ENCODE measurements at places on chromosomes 11 and 22.

DNA sequence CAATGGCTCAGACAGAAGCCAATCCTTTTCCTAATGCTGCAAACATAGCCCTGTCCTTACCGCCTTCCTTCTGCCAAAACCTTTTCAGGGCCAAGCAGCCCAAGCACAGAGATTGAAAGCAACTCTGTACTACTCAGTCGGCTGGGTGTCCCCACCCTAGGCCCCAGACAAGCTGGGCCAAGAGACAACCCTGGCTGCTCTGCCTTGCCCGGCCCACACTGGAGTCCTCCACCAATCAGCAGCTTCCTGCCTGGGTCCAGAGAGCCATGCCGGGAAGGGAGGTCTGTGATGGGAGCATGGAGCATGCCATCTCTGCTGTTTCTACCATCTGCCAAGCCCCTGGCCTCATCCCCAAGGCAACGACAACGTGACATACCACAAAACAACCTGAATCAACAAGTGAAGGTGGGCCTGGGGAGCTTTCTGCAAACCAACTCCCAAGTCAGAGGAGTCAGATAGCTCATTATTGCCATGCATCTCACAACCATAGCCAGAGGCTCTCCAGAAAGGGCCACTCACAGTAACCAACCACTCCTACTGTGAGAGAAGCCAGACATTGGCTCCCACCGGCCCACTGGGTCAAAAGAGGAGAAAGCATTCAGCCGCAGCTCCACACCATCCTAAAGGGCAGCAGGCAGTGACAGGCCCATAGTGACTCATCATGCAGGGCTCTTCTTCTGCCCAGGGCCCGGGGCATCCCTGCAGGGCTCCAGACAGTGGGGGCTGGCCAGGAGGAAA, 18.2 kb downstream of the PATZ1 start:
- no peak for DNase-seq

DNA sequence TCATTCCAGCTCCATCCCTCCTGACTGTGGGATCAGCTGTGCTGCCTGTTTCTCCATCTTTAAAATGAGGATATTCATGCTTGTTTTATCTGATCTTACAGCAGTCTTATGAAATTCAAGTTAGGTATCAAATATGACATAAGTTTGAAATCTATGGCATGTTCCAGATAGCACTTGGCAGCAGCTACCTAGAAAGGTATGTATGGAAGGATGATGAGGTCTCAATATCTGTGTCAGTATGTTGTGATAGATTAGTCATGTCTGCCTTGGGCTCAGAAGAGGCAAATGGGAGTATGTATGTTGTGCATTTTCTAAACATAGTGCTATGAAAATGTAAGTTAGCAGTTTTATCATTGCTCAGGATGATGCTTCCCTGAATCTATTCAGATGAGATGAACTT, 122.1 kb downstream of the NAV2 start:
- no peak for DNase-seq

GRCh38 chr11:12862696-12863469, 146.2 kb upstream of the RASSF10 start:
- no peak for DNase-seq

- DNase-seq = no peak
Measured at GRCh38 chr11:95453616-95454171, 222.7 kb upstream of the SESN3 start.

DNA sequence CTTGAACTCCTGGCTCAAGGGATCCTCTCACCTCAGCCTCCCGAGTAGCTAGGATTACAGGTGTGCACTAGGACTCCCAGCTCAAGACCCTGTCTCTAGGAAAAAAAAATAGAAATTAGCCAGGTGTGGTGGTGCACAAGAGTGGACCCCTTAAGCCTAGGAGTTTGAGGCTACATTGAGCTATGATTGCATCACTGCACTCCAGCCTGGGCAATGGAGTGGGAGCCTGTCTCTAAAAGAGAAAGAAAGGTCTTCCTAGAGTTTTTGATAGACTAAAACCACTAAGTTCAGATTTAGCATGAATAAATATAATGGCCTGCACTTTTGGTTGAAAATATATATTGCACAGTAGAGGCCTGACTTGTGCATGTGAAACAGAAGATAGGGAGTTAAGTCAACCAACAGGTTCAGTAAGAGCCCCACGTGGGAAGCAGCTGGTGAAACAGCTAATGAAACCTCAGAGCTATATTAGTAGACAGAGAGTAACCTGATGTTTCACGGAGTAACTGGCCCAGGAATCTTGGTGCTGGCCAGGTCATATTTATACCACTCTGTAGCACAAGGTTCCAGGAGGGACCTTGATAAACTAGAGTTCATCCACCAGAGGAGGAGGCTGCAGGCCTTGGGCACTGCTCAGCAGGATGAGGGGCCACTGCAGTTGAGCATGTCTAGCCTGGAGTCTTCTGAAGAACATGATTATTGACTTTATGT, 4.6 kb upstream of the MICAL3 start:
- no peak for DNase-seq

GRCh38 chr11:110075105-110075846, 17.9 kb upstream of the ZC3H12C start:
- no peak for DNase-seq

GRCh38 chr11:9146477-9146876, 55.1 kb upstream of the SCUBE2 start:
- no peak for DNase-seq

GRCh38 chr11:121389651-121390050, 62.5 kb upstream of the SORL1 start:
- no peak for DNase-seq

DNA sequence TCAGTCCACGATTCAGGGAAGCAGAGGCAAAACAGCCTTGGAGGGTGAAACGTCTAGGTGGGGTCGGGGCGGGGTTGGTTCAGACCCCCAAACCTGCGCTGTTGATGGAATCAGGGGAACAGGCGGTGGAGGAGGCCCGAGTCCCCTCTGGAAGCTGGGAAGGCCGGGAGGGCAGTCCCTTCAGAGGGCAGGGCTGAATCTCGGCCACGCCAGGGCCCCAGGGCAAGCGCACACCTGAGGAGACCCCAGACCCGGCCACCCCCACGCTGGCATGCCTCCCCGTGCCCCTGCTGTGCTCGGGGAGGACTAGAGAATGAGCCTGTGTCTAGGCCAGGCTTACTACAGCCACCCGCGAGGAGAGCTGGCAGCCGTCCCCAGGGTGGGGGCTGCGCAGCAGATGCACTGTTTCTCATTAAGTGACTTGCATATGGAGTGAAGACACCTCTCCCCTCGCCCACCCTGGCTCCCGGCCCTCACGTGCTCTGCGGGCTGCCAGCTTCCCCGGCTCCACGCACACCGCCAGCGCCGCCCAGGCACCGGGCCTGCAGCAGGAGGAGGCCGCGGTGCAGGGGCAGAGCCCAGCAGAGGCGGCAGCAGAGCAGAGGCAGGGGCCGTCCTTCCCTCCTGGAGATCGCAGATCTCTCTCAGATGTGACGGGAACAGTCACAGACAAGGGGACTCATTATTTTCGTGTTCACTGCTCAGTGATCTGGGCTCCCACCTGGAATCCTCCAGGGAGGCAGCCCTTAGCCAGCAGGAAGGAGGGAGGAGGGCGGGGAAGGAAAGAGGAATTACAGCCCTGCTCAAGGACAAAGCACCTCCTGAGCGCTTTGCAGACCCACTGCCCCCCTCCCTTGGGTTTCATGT, 47.1 kb upstream of the OPCML start:
- DNase-seq = no peak
